ENCODE measurements at places on chromosomes 1 and 21. TPM values are rescaled to one million over a fixed set of nuclear protein-coding genes. Genes with fewer than 3 reads are reported as not detected.

The MSH4 gene
- total RNA-seq = 0.44 TPM

The HPDL gene
- 1.7 TPM for total RNA-seq

The ACKR1 gene
- total RNA-seq = 128 TPM

- H3K27me3 ChIP-seq = no peaks in the 10 kb centered on the region
- no peak for DNase-seq
- no peaks in the 10 kb centered on the region for H3K4me1 ChIP-seq
- no peak overlapping the region for H3K27ac ChIP-seq
- H3K36me3 ChIP-seq = no peaks in the 10 kb centered on the region
- H3K4me3 ChIP-seq = no peak overlapping the region
These were observed 52.3 kb upstream of the POU2F1 start for GRCh38 chr1:167168424-167168823.

GRCh38 chr1:225652729-225653462 lies at the start of gene ENAH:
TSS of gene ENAH (minus strand) at chr1:225653123. CDS start at chr1:225652690, 433 bp downstream.
- H3K4me3 ChIP-seq = peak within 1 kb of the TSS; percentile 72
- peak within 1 kb of the TSS; percentile 95 for H3K27ac ChIP-seq
- no peaks in the 10 kb centered on the region for H3K4me1 ChIP-seq
- DNase-seq = peak; percentile 65
- no peaks in the 10 kb centered on the region for H3K27me3 ChIP-seq

DNA sequence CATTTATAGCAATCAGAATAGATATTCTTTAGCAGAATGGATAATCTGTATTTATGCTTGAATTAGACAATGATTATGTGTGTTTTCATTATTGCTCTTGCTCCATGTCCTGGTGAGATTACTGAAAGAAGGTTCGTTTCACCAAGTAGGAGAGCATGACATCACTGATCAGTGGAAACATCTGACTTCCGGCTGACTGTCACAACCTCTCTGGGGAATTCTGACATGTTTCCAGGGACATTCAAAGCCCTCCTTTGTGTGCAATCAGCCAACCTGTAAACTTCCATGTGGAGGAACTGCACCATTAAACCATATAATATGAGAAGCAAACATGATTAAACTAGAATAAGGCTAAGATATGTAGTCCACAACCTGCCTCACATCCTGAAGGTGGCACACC lies 424.8 kb upstream of the ADGRL4 start:
- H3K27ac ChIP-seq = no peak overlapping the region
- no peaks in the 10 kb centered on the region for H3K4me1 ChIP-seq
- DNase-seq = no peak
- no peaks in the 10 kb centered on the region for H3K27me3 ChIP-seq
- no peaks in the 10 kb centered on the region for H3K36me3 ChIP-seq

GRCh38 chr1:90732136-90732535 lies 15.0 kb upstream of the BARHL2 start:
- H3K27ac ChIP-seq = no peak overlapping the region
- H3K36me3 ChIP-seq = no peaks in the 10 kb centered on the region
- H3K27me3 ChIP-seq = peaks cover 74% of the 10 kb centered on the region
- no peak for DNase-seq
- no peak overlapping the region for H3K4me3 ChIP-seq

DNA sequence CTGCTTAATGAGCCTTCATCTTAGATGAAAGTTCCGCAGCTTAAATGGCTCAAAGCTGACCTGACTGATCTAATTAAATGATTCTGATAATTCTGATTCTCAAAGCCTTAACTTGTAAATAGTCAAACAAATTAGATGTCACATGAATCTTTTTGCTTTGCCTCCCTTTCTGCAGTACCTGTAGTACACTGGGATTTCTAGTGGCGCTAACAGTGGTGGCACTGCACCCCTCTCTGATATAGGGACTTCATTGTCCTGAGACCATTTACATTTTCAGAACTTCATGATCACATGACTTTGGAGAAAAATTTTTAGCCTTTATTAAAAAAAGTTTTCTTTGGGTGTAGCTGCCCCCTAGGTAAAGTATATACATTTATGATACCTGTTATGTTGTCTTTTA lies 546.7 kb upstream of the ADGRL2 start:
- DNase-seq = no peak
- no peak overlapping the region for H3K4me3 ChIP-seq
- H3K4me1 ChIP-seq = no peaks in the 10 kb centered on the region
- no peak overlapping the region for H3K27ac ChIP-seq
- H3K27me3 ChIP-seq = no peaks in the 10 kb centered on the region

- no peak for DNase-seq
- no peak overlapping the region for H3K4me3 ChIP-seq
- H3K4me1 ChIP-seq = no peaks in the 10 kb centered on the region
These were observed 674.3 kb downstream of the BRINP3 start for GRCh38 chr1:189803364-189803763.

GRCh38 chr1:234730475-234730769 lies 120.4 kb upstream of the IRF2BP2 start:
- no peaks in the 10 kb centered on the region for H3K36me3 ChIP-seq
- H3K27me3 ChIP-seq = no peaks in the 10 kb centered on the region
- no peaks in the 10 kb centered on the region for H3K4me1 ChIP-seq
- H3K27ac ChIP-seq = no peak overlapping the region
- H3K4me3 ChIP-seq = no peak overlapping the region

DNA sequence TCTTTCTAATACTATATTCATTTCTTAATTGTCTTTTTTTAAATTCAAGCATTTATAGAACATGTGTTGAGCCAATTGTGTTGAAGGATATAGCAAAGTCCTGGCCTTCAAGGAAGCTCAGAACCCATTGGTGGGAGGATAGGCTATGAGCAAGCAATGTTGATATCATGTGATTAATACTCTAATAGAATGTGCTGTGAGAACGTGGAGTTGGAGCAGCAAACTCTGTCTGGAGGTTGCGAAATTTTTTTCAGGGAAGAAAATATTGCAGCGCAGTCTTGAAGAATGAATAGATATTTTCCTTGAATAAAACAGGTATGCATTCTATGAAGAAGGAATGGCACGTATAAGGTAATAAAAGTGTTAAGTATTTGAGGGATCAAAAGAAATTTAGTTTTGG lies 229.2 kb upstream of the KCNK2 start:
- H3K27me3 ChIP-seq = no peaks in the 10 kb centered on the region
- no peak overlapping the region for H3K4me3 ChIP-seq
- H3K27ac ChIP-seq = no peak overlapping the region
- no peaks in the 10 kb centered on the region for H3K4me1 ChIP-seq

Data from tibial nerve (tissue), 4 donors.